ENCODE measurements at places on chromosomes 3 and 15. TPM values are rescaled to one million over a fixed set of nuclear protein-coding genes. Genes with fewer than 3 reads are reported as not detected.

WDR93 gene
- total RNA-seq: not detected

GPR149 gene
- not detected for total RNA-seq

C3orf85 gene
- total RNA-seq: not detected

KNG1 gene
- total RNA-seq: not detected

ARNT2 gene
- total RNA-seq: 9.5 TPM

RARB gene
- total RNA-seq: 0.22 TPM

ZNF662 gene
- not detected for total RNA-seq

TRH gene
- total RNA-seq: not detected

FANCD2OS gene
- not detected for total RNA-seq

GOLGA8R gene
- total RNA-seq: 0.20 TPM

ADAMTS7 gene
- total RNA-seq: 25.0 TPM

BNC1 gene
- total RNA-seq: not detected

DNA sequence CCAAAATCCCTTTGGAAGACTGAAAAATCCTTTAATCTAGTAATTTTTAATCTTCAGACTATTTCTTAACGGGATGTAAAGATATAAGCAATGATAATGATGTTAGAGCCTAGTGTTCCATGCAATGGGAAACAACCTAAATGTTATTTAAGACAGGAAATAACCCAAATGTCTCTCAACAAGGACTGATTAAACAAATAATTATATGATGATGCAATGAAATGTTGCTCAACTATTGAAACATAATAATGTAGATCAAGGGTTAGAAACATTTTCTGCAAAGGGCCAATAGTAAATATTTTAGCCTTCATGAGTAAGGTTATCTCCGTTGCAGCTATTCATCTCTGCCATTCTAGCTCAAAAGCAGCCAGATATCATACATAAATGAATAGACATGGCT lies 275.4 kb downstream of the NEK10 start:
- no peak for DNase-seq
- H3K27ac ChIP-seq: no peak overlapping the region
- no peaks in the 10 kb centered on the region for H3K27me3 ChIP-seq

DNA sequence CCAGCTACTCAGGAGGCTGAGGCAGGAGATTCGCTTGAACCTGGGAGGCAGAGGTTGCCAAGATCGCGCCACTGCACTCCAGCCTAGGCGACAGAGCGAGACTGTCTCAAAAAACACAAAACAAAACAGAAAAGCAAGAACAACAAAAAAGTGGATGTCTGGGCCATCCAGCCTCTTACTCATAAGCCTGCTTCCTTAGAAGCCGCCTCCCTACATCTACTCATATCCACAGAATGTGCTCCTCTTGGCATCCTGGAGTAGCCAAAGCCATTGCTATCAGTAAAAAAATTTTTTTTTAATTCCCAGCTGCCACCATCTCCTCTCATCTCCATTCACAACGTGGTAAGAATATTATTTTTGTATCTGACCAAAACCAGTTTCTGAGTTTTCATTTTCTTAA lies 10.8 kb downstream of the ZSCAN2 start:
- H3K27me3 ChIP-seq: no peaks in the 10 kb centered on the region
- H3K27ac ChIP-seq: no peak overlapping the region
- H3K36me3 ChIP-seq: peaks cover 26% of the 10 kb centered on the region
- no peak for DNase-seq
- H3K4me3 ChIP-seq: no peak overlapping the region
- H3K4me1 ChIP-seq: peaks cover 4% of the 10 kb centered on the region

GRCh38 chr15:81000144-81000623 lies 539 bp upstream of the TLNRD1 start:
- H3K27me3 ChIP-seq: no peaks in the 10 kb centered on the region
- DNase-seq: no peak
- peaks cover 6% of the 10 kb centered on the region for H3K36me3 ChIP-seq
- no peak overlapping the region for H3K27ac ChIP-seq
- no peaks in the 10 kb centered on the region for H3K4me1 ChIP-seq

GRCh38 chr3:59374091-59374817 lies 324.4 kb upstream of the CFAP20DC start:
- H3K27me3 ChIP-seq: no peaks in the 10 kb centered on the region
- no peaks in the 10 kb centered on the region for H3K36me3 ChIP-seq
- H3K4me1 ChIP-seq: peaks cover 5% of the 10 kb centered on the region

DNA sequence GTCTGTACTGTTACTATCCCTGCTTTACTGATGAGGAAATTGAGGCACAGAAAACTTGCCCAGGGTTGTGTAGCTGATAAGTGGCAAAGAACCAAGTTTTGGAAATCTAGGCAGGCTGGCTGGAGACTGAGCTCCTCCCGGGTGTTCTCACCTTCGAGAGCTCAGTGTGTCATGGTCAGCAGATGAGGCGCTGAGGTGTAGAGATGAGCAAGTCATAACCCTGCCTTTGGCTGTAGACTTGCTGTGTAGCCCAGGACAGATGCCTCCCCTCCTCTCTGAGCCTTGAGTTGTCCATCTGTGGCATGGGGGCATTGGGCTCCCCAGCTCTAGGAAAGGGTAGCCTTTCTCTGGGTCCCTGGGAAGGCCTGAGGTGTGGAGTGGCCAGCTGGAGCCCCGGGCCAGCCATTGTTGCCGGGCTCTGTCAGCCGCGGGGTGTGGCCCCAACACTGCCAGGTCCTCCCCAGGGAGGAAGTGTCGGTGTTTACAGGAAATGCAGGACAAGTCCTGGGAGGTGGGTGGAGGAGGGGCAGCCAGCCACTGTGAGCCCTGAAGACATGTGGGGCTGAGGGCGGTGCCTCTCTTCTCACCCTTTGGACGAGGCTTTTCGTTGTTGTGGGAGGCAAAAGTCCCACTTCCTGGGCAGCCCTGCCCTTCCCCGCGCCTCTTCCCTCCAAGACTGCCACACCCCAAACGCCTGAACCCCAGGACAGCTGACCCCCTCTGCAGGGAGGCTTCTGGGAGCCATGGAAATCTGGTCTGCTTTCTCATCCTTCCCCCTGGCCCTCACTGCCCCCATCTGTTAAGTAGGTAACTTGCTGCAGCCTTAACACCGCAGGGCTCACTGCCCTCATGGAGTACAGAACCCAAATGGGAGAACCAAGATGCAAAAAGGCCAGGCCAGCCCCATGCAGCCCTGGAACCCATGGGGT lies 29.1 kb downstream of the FGD5 start:
- DNase-seq: peak; percentile 88
- H3K4me3 ChIP-seq: peak overlapping the region; percentile 51
- no peak overlapping the region for H3K27ac ChIP-seq
- H3K36me3 ChIP-seq: no peaks in the 10 kb centered on the region

DNA sequence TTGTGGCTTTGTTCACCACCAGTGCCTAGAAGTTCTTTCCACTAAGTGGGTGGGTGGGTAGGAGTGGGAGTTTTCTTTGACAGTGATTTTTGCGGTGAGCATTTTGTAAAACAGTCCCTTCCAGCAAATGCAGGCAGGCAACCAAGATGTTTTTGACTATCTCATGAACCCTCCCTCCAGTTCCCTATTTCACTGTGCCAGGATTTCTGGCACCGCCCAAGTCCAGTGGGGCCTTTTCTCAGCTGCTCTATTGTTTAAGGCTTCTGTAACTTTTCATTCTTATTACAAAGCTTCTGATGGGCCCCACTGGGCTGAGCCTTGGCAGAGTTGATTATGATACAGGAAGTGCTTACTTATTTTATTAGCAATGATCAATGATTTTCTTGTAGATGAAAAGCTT lies 236.0 kb downstream of the EDEM1 start:
- no peak overlapping the region for H3K27ac ChIP-seq
- H3K4me1 ChIP-seq: no peaks in the 10 kb centered on the region
- no peak overlapping the region for H3K4me3 ChIP-seq
- no peaks in the 10 kb centered on the region for H3K36me3 ChIP-seq
- no peak for DNase-seq

GRCh38 chr3:18114894-18115293 lies 310.2 kb downstream of the SATB1 start:
- no peaks in the 10 kb centered on the region for H3K4me1 ChIP-seq
- DNase-seq: no peak
- no peaks in the 10 kb centered on the region for H3K36me3 ChIP-seq
- no peak overlapping the region for H3K27ac ChIP-seq
- no peaks in the 10 kb centered on the region for H3K27me3 ChIP-seq

- H3K27me3 ChIP-seq: no peaks in the 10 kb centered on the region
- H3K4me1 ChIP-seq: no peaks in the 10 kb centered on the region
- H3K27ac ChIP-seq: no peak overlapping the region
- no peaks in the 10 kb centered on the region for H3K36me3 ChIP-seq
- no peak overlapping the region for H3K4me3 ChIP-seq
Measured at GRCh38 chr3:27134171-27134796, 234.9 kb downstream of the NEK10 start.

DNA sequence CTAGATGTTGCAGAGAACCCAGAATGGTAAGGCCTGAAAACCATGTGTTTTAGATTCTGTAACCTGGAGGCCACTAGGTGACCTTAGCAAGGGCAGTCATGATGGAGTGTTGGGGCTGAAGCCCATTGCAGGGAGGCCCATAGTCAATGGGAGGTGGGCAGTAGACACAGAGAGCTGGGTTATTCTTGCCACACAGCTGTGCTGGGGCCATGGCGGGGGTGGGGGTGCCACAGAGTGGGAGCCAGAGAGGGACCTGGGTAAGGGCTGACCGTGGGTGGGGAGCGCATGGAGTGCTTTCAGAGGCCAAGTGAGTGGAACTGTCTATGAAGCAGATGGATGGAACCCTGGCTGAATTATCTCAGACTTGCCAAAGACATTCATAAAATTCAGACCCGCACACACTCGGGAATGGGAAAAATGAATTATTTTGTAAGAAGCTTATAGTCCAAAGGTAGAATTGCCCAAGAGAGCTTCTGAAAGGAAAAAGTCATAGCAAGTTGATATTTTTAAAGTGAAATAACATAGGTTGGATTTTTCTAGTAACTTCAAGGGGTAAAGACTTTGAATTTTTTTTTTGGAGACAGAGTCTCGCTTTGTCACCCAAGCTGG lies 53.9 kb downstream of the SMAD3 start:
- no peaks in the 10 kb centered on the region for H3K36me3 ChIP-seq
- DNase-seq: no peak
- H3K27ac ChIP-seq: no peak overlapping the region
- H3K4me3 ChIP-seq: no peak overlapping the region

- H3K4me3 ChIP-seq: no peak overlapping the region
- H3K36me3 ChIP-seq: no peaks in the 10 kb centered on the region
- H3K4me1 ChIP-seq: no peaks in the 10 kb centered on the region
- H3K27ac ChIP-seq: no peak overlapping the region
- H3K27me3 ChIP-seq: no peaks in the 10 kb centered on the region
Measured at GRCh38 chr3:29072611-29073010, 208.3 kb upstream of the RBMS3 start.

GRCh38 chr15:47397655-47398054 lies 319.6 kb upstream of the SEMA6D start:
- no peaks in the 10 kb centered on the region for H3K36me3 ChIP-seq
- no peak for DNase-seq
- H3K27me3 ChIP-seq: no peaks in the 10 kb centered on the region
- H3K4me1 ChIP-seq: peaks cover 3% of the 10 kb centered on the region

DNA sequence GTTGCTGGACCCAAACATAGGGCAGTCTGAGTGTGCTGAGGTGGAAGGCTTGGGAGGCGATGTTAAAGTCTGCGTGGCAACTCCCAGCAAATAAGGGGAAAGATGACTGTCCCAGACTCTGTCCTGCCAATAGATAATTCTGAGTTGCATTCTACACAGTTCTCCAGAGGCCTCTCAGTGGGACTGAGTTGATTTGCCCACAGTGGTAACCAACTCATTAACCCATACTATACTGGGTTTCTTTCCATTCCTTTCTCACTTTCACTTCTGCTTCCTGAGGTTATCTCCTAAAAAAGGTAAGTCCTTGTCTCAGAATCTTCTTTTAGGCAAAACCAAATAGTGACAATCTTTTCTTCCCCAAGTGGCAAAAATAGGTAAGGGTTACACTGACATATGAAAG lies 549.9 kb upstream of the DPPA4 start:
- H3K4me3 ChIP-seq: no peak overlapping the region
- no peak overlapping the region for H3K27ac ChIP-seq
- no peaks in the 10 kb centered on the region for H3K4me1 ChIP-seq
- DNase-seq: no peak

DNA sequence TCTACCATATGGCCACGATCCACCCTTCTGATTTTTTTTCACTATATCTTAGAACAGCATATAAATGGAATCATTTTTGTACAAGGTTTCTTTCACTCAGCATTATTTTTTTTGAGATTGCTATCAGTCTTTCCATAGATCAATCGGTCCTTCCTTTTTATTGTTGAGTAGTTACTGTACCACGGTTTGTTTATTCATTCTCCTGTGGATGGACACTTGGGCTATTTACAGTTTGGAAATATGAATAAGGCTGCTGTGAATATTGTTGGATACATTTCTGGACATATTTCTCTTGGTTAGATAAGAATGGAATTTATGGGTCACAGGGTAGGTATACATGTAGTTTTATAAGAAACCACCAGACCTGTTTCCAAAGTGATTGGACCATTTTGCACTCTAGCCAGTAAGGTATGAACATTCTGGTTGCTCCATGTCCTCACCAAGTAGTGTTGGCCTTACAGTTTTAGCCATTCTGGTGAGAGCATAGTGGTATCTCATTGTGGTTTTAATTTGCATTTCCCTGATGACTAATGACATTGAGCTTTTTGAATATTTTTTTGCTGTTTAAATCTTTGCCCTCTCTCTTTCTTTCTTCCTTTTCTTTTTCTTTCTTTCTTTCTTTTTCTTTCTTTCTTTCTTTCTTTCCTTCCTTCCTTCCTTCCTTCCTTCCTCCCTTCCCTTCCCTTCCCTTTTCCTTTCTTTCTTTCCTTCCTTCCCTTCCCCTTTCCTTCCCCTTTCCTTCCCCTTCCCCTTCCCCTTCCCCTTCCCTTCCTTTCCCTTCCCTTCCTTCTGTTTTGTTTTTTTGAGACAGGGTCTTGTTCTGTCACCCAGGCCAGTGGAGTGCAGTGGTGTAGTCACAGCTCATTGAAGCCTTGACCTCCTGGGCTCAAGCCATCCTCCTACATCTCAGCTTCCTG lies 49.2 kb downstream of the LRRK1 start:
- H3K4me1 ChIP-seq: no peaks in the 10 kb centered on the region
- H3K27me3 ChIP-seq: peaks cover 11% of the 10 kb centered on the region
- H3K27ac ChIP-seq: no peak overlapping the region
- H3K4me3 ChIP-seq: no peak overlapping the region
- DNase-seq: no peak
- no peaks in the 10 kb centered on the region for H3K36me3 ChIP-seq

GRCh38 chr3:135905058-135905724 lies 60.3 kb upstream of the PPP2R3A start:
- DNase-seq: no peak
- no peaks in the 10 kb centered on the region for H3K27me3 ChIP-seq
- no peaks in the 10 kb centered on the region for H3K4me1 ChIP-seq

DNA sequence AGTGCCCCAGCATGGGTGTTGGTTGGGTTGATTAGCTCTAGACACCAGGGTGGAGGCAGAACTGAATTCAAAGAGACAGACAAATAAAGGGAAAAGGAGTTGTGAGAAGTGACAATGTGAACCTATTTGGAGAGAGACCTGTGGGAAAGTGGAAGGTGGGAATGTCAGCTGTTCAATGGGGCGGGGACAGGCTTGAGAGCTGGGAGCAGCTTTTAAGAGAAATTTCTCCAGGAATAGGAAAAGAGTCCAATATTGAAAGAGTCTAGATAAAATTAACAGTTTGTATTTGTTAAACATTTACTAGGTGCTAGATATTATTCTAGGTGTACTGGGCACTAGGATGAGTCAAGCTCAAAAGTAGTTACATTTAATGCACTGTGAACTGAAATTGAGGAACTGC lies 225.3 kb downstream of the GAP43 start:
- no peaks in the 10 kb centered on the region for H3K27me3 ChIP-seq
- H3K27ac ChIP-seq: no peak overlapping the region
- H3K4me3 ChIP-seq: no peak overlapping the region

All from H9 (cell line).